ENCODE measurements at places on chromosomes 3 and 15. TPM values are rescaled to one million over a fixed set of nuclear protein-coding genes. Genes with fewer than 3 reads are reported as not detected.

The ACTR8 gene
- 13.1 TPM for total RNA-seq

The TCF12 gene
- total RNA-seq = 107 TPM

DNA sequence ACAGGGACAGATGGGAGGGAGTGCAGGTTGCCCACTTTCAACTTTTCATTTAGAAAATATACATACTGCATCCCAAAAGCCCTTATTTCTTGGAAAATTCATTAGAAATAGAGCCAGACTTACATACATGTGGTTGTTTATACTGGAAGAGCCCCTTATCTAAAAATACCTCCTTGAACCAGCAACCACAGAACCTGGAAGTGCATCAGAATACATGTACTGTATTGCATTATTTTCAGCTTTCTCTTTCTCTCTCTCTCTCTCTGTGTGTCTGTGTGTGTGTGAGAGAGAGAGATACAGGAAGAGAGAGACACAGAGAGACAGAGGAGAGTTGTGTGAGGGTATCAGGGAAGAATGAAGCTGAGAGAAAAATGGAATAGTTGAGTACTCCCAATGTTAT lies 29.5 kb upstream of the LSAMP start:
- H3K4me3 ChIP-seq = no peak overlapping the region
- H3K27me3 ChIP-seq = no peaks in the 10 kb centered on the region
- no peaks in the 10 kb centered on the region for H3K36me3 ChIP-seq
- DNase-seq = no peak

GRCh38 chr3:141371882-141372281 lies 3.6 kb downstream of the ZBTB38 start:
- DNase-seq = no peak
- no peak overlapping the region for H3K27ac ChIP-seq
- H3K4me3 ChIP-seq = no peak overlapping the region

Measured in thoracic aorta (tissue), 2 donors.